ENCODE measurements at places on chromosomes 4 and X. TPM values are rescaled to one million over a fixed set of nuclear protein-coding genes. Genes with fewer than 3 reads are reported as not detected.

DNA sequence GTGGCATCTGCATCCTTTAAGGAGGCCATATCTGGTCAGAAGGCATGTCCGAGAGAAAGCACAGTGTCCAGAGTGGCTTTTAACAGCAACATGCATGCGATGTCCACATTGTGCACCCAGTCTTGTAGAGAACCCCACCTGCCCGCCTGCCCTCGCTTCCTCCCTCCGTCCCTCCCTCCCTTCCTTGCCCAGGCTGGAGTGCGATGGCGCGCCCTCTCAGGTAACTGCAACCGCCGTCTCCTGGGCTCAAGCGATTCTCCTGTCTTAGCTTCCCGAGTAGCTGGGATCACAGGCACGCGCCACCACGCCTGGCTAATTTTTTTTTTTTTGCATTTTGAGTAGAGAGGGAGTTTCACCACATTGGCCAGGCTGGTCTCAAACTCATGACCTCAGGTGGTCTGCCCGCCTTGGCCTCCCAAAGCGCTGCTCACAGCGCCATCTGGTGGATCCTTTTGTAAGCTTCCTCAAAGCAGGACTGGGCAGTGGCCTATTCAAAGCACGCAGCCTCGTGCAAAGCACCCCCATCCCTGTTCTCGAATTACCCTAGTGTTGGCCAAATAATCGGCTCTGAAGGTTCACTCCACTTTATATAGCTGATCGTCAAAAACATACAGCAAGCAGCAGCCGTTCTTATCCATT, 15.0 kb downstream of the BRCC3 start:
- DNase-seq = peak; percentile 42

GRCh38 chr4:24853142-24853541, 57.8 kb downstream of the SOD3 start:
- no peak for DNase-seq

DNA sequence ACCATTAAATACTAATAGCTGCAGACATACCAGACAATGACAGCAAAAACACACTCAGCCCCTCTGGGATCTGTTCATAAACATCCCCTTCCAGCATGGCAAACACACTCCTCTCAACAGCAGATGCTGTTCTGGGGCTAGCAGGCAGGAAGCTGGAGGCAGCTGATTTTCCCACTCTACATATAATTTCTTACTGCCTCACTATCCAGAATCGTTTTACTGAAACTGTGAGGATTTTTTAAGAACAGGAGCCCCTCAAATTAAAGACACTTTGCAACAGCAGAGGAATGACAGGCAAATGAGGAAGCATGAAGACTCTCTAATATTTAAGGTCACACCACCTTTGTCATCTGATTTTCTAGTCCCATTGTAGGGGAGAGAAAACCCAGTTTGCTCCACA, 2.2 kb downstream of the MAPK10 start:
- DNase-seq = no peak

GRCh38 chr4:88382621-88383020, 4.0 kb downstream of the HERC6 start:
- DNase-seq = peak; percentile 3

DNA sequence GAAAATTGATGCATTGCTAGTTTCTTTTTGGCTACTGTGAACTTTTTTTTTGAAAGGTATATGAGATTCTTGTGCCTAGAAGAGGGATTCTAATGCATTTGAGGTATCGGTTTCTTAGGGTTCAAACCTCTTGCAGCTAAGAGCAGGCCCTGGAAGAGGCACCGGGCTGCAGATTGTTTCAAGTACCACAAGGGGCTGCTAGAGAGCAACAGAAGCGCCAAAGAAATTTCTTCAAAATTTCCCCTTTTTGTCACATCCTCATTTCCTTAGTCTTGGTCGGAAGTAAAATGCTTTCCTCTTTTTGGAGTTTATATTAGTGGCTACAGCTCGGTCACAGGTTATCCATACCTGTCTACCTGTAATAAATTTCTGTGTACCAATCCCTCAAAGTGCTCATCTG, 89.8 kb downstream of the PDGFRA start:
- peak; percentile 33 for DNase-seq

- peak; percentile 18 for DNase-seq
Measured at GRCh38 chr4:13088726-13089658, 395.1 kb downstream of the RAB28 start.

MAGEB16 gene
- not detected for total RNA-seq

GRCh38 chrX:139566981-139567380, 36.4 kb downstream of the F9 start:
- no peak for DNase-seq

- DNase-seq = peak; percentile 65
Measured at GRCh38 chr4:109721033-109721432, 8.8 kb downstream of the PLA2G12A start.

FAM53A gene
- total RNA-seq = 4.1 TPM

GRCh38 chrX:118730500-118731247, 3.3 kb downstream of the IL13RA1 start:
- DNase-seq = peak; percentile 29

- DNase-seq = peak; percentile 16
Measured at GRCh38 chrX:37883196-37883595, 35.8 kb upstream of the DYNLT3 start.

GRCh38 chrX:118221270-118221669, 104.7 kb upstream of the KLHL13 start:
- no peak for DNase-seq

HSFX4 gene
- not detected for total RNA-seq

NDNF gene
- total RNA-seq = 0.29 TPM

DNA sequence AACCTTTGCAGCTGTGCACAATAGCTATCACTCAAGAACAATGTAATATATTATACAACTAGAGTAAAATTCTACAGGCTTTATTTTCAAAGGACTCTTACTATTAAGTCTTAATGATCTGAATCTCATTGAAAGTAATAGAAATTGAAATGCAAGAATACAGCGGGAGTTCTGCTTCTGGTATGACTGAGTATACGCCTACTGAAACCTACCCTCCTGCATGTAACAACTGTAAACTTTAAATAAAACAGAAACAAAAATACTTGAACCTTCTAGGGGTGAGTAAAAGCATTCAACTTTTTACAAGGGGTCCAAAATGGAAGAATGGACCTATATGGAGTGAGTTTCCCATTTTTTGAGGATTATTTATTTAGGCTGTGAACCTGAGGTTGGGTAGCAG, 13.5 kb downstream of the DCHS2 start:
- no peak for DNase-seq

GRCh38 chr4:131093303-131093702, 1997.4 kb downstream of the C4orf33 start:
- no peak for DNase-seq

- no peak for DNase-seq
Measured at GRCh38 chr4:54255881-54256280, 26.8 kb downstream of the PDGFRA start.

SMIM43 gene
- total RNA-seq = not detected

DNA sequence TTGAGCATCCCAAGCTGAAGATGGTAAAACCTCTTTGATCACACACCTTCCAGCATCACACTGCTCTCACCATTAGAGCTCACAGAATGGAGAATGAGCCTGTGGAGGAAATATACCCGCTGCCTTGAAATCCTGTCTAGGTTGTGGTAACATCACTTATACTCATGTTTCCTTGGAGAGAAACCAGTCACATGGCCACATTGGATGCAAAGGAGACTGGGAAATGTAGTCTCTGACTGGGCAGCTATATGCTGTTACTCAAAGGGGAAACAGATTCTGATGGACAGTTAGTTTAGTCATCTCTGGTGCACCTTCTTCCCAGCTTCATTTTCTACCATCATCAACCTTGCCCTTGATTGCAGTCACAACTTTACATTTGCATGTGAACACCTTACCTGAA, 286.3 kb downstream of the ANKRD50 start:
- no peak for DNase-seq

GRCh38 chr4:6232836-6233785, 32.8 kb upstream of the JAKMIP1 start:
- no peak for DNase-seq

GRCh38 chr4:117560329-117560728, 474.0 kb upstream of the NDST3 start:
- peak; percentile 16 for DNase-seq

DNA sequence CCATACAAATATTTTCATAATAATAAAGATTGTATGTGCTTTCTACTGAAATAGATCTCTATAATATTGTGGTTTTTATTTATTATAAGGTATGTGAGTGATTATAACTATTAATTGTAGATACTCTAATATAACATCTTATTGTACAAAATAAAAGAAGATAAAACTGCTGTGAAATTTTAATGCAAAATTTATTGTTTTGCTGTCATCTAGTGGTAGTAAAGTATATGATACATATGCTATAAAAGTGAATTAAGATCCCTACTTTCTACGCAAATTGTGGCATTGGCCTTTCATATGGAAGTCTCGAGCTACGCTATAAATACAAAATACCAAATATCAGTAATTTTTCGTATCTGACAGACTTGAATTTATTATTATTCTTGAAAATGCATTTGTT, 19.3 kb downstream of the YIPF7 start:
- DNase-seq = no peak

MYOZ2 gene
- total RNA-seq = 0.10 TPM

DNA sequence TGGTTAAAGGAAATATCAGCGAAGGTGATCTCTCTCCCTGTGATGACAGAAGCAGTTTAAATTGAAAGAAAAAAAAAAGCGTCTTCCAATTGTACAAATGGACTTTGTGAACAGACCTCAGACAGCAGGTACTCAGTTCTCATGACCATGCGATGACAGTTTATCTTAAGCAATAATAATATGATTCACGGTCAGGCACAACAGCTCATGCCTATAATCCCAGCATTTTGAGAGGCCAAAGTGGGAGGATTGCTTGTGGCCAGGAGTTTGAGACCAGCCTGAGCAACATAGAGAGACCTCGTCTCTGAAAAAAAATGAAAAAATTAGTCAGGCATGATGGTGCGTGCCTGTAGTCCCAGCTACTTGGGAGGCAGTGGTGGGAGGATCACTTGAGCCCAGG, 51.0 kb downstream of the RELL1 start:
- DNase-seq = no peak

- DNase-seq = no peak
Measured at GRCh38 chr4:107192601-107193000, 156.5 kb upstream of the DKK2 start.

TNIP2 gene
- 74.0 TPM for total RNA-seq

BOD1L1 gene
- 13.3 TPM for total RNA-seq

RHOXF2 gene
- total RNA-seq = not detected

- DNase-seq = no peak
Measured at GRCh38 chrX:81202456-81202819, 536 bp downstream of the SH3BGRL start.

GRCh38 chr4:121454251-121454979, 73.6 kb upstream of the QRFPR start:
- DNase-seq = no peak

DNA sequence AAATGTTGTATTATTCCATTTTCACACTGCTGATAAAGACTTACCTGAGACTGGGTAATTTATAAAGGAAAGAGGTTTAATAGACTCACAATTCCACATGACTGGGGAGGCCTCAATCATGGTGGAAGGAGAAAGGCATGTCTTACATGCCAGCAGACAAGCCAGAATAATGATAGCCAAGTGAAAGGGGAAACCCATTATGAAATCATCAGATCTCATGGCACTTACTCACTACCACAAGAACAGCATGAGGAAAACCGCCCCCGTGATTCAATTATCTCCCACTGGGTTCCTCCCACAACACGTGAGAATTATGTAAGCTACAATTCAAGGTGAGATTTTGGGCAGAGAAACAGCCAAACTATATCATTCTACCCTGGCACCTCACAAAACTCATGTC, 2535.1 kb downstream of the ARAP2 start:
- DNase-seq = peak; percentile 89

GRCh38 chr4:11005300-11005699, 320.7 kb upstream of the CLNK start:
- DNase-seq = no peak

SPANXN4 gene
- total RNA-seq = not detected

- DNase-seq = no peak
Measured at GRCh38 chr4:136873555-136873954, 658.7 kb downstream of the PCDH18 start.

DNA sequence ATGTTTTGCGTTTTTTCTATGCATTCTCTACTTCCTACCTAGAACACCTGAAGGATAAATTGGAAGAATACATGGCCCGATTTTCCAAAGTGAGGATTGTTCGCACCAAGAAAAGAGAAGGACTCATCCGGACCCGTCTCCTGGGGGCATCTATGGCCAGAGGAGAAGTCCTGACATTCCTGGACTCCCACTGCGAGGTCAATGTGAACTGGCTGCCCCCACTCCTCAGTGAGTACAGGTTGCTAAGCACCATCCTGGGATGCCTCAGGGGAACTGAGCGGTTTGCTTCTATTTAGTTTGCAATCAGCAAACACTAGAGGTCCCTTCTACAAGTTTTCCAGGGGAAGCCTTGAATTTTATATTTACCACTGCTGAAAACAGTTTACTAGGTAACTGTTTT, 359.3 kb upstream of the GALNT7 start:
- DNase-seq = no peak

OPRPN gene
- total RNA-seq = not detected

GRCh38 chr4:184456337-184456736, 18.0 kb downstream of the IRF2 start:
- DNase-seq = no peak

- DNase-seq = no peak
Measured at GRCh38 chr4:52932591-52933470, 70.7 kb downstream of the RASL11B start.

DNA sequence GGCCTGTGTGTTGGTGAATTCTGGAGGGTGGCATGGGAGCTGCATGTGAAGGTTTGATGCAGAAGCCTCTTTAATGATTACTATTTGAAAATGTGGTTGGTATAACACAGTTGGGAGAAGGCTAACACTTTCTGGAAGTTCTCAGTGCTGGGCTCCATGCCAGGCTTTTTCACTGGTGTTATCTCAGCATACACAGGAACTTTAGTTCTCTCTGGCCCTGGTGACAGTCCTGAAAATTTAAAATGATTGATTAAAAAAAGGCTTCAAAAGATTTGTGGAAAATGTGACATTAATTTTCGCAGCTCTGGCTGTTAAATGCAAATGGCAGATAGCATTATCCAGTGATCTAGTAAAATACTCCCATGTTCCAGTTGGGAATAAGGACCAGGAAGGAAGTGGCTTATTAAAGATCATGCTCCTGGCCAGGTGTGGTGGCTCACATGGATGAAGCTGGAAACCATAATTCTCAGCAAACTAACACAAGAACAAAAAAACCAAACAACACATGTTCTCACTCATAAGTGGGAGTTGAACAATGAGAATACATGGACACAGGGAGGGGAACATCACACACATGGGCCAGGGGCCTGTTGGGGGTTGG, 36.6 kb downstream of the DIPK2B start:
- DNase-seq = no peak

NPY1R gene
- total RNA-seq = 1.4 TPM

ATP1B4 gene
- not detected for total RNA-seq

GRCh38 chrX:107871136-107871535, 45.5 kb downstream of the MID2 start:
- no peak for DNase-seq

GRCh38 chrX:16033331-16033730, 90.0 kb upstream of the GRPR start:
- DNase-seq = no peak

- DNase-seq = no peak
Measured at GRCh38 chr4:63965875-63966274, 443.4 kb downstream of the TECRL start.

QDPR gene
- total RNA-seq = 9.9 TPM

All from A172 (cell line).